ENCODE measurements at places on chromosomes 11 and 22. TPM values are rescaled to one million over a fixed set of nuclear protein-coding genes. Genes with fewer than 3 reads are reported as not detected.

GRCh38 chr11:83020942-83021779 lies 50.5 kb downstream of the RAB30 start:
- DNase-seq = no peak

DNA sequence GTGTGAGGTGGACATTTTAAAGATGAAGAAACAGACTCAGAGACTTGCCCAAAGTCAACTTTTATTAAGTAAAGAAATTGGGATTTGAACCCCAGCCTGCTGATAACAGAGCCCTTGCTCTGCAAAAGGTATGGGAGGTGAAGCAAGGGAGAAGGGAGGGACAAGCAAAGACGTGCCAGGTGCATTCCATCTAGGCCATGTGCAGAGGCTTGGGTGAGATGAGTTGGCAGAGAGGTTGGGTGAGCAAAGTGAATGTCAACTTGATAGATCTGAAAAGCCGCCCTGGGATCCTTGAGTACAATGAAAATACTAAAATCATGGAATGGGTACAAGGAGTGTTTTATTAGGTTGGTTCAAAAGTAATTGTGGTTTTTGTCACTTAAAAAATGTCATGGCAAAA lies 341.3 kb downstream of the CADM1 start:
- DNase-seq = no peak

- DNase-seq = no peak
Observed at GRCh38 chr11:120800206-120800605, 223.7 kb upstream of the TBCEL start.

- DNase-seq = no peak
Observed at GRCh38 chr11:123006860-123007542, 25.4 kb upstream of the BSX start.

Gene MRPL49
- total RNA-seq = 67.6 TPM

DNA sequence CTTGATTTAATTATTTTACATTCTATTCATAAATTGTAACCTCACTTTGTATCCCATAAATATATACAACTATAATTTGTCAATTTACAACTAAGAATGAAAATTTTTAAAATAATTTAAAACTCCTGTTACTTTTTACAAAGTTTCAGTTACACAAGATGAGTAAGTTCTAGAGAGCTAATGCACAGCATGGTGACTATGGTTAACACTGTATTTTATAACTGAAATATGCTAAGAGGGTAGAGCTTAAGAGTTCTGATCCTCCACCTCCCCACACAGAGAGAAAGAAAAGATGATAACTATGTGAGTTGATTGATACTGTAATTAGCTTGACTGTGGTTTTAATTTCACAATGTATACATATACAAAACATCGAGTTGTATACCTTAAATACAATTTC lies 412.5 kb upstream of the DDI1 start:
- DNase-seq = no peak

Gene FAM83F
- total RNA-seq = 5.8 TPM

DNA sequence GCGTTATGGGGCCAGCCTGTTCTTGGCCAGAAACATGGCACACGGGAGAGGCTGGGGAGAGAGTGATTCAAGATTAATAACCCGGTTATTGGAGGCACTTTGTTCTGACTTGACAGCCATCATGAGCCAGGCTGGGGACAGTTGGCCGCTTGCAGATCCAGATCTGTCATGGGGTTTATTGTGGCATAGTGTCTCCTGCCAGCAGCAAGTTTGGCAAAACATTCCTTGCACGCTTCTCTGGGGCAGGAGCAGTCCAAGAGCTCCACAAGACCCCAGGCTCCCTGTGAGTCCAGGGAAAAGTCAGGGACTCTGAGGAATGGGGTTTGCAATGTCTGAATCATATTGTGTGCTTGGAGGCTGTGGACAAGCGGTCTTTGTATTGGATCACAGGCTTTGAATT lies 270.4 kb downstream of the MIAT start:
- DNase-seq = no peak

Gene OTOG
- total RNA-seq = not detected

Gene SCGB1A1
- total RNA-seq = not detected

DNA sequence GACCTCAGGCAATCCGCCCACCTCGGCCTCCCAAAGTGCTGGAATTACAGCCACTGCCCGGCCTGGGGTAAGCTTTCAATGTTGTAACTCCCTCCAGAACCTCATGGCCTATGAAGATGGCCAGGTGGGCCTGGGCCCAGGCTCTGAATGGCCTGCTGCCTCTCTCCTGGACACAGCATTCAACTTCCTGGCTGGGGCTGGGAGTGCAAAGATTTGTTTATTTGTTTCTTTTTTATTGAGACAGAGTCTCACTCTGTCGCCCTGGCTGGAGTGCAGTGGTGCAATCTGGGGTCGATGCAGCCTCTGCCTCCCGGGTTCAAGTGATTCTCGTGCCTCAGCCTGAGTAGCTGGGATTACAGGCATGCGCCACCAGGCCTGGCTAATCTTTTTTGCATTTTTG lies 513 bp upstream of the TSGA10IP start:
- DNase-seq = no peak

DNA sequence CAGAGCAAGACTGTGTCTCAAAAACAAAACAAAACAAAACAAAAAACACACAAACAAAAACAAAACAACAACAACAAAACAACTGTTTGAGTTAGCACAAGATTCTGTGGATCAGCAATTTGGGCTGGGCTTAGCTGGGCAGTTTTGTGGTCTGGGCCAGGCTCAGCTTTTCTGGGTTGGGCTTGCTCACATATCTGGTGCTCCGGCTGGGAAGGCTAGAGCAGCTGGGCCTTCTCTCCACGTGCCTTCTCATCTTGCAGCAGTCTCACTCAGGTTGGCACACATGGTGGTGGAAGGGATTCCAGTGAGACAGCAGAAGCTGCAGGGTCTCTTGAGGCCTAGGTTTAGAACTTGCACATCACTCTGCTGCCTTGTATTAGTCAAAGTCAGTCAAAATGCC lies 35.7 kb downstream of the EIF3F start:
- no peak for DNase-seq

Gene CD3E
- total RNA-seq = not detected

- no peak for DNase-seq
Observed at GRCh38 chr11:17421781-17422180, 33.3 kb upstream of the KCNJ11 start.

Gene MS4A12
- not detected for total RNA-seq

Gene SYT12
- 0.48 TPM for total RNA-seq

Gene HYLS1
- total RNA-seq = 5.5 TPM

Gene GRIA4
- total RNA-seq = not detected

Gene GRM5
- 0.17 TPM for total RNA-seq

Gene POTEH
- total RNA-seq = not detected

Gene MPEG1
- not detected for total RNA-seq

- DNase-seq = no peak
Observed at GRCh38 chr11:119607726-119608125, 121.3 kb downstream of the NECTIN1 start.

Gene OR8G1
- total RNA-seq = not detected

Gene PIWIL4
- 1.8 TPM for total RNA-seq

Gene DKK3
- total RNA-seq = 164 TPM

Gene CCDC157
- total RNA-seq = 13.1 TPM

GRCh38 chr11:61803889-61804647 lies 11.4 kb downstream of the FEN1 start:
- no peak for DNase-seq

DNA sequence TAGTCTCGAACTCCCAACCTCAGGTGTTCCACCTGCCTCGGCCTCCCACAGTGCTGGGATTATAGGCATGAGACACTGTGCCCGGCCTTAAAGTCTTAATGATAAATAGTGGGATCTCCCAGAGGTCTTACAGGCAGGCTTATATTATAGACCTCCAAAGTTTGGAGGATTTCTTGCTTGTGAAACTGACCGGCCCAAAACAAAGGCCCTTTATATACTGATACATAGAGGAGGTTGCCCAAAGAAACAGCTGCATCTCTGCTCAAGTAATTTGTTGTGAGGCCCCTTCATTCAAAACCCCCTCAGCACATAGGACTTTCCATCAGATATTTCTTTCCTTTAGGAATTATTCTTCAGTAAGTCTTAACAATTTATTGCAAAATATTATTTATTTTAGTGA lies 27.4 kb upstream of the RDX start:
- no peak for DNase-seq

- DNase-seq = no peak
Observed at GRCh38 chr11:60878245-60879101, 11.1 kb downstream of the ZP1 start.
